Activated CD8-positive, alpha-beta memory T cell treated with anti-CD3 and anti-CD28 coated beads for 1 hour (primary cell): ENCODE measurements at places on chromosomes 2 and 18.

GRCh38 chr18:13199169-13199568 is 19.4 kb upstream of the LDLRAD4 start:
- no peak for DNase-seq

- no peak for DNase-seq
These were observed 268.6 kb downstream of the FIGN start for GRCh38 chr2:163467251-163467630.

GRCh38 chr2:168587307-168587706 is 131.2 kb downstream of the CERS6 start:
- no peak for DNase-seq

GRCh38 chr2:239246723-239247122 is 154.1 kb downstream of the HDAC4 start:
- DNase-seq: no peak

DNA sequence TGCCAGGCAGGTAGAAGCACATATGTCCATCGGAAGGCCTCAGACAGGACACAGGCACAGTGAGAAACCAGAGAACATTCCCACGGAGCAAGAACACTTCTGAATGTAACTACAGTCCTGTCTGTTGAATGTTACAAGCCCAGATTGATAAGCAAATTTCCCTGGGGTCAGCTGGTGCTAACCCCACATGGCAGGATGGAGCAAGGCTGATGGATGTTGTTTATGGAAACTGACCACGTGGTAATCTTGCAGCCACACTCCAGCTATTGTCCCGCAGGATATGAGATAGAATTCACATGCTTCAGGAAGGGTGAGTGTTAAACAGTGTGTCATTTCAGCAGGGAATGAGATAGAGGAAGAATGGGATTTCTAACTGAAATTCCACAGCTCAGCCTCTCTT is 138.8 kb upstream of the COPS8 start:
- DNase-seq: no peak

GRCh38 chr2:137705296-137705695 is 259.0 kb upstream of the HNMT start:
- no peak for DNase-seq

DNA sequence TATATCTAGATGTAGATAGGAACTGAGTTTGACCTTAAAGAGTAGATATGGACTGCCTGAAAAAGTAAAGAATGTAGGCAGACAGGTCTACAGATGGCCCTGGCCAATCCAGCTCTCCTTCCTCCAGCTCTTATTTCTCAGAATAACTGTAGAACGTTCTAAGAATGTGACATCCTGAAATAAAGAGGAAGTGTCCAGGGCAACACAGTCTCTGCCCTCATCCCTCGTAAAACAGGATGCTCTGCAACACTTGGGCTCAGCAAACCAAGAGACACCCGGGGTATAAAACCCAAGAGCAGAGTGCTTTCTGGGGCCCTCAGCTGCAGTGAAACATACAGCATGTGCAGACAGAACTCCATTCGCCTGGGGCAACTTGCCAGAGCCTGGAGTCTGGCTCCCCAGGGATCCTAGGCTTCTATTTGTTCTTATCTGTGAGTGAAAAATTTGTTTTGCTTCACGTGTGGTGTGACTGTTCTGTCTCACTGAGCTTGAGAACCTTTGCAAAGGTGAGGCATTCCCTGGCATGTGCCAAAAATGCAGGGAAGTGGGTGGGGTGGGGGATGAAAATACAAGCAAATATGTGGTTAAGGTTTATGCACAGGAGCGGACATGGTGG is 401.0 kb downstream of the SETBP1 start:
- DNase-seq: no peak

GRCh38 chr18:12852566-12853315 is 31.3 kb downstream of the PTPN2 start:
- no peak for DNase-seq

- DNase-seq: no peak
These were observed 35.4 kb downstream of the MRPL35 start for GRCh38 chr2:86234563-86235131.

- DNase-seq: no peak
These were observed 199.3 kb upstream of the CCDC68 start for GRCh38 chr18:55158570-55158969.

- DNase-seq: no peak
These were observed 184.6 kb upstream of the HDAC4 start for GRCh38 chr2:239585422-239585821.

- no peak for DNase-seq
These were observed 12.4 kb downstream of the NABP1 start for GRCh38 chr2:191690327-191690726.

GRCh38 chr2:7825591-7826312 is 856.1 kb upstream of the ID2 start:
- DNase-seq: no peak

GRCh38 chr2:96542357-96542977 is 5.9 kb downstream of the ARID5A start:
- DNase-seq: no peak

GRCh38 chr2:217440000-217440399 is 562.8 kb downstream of the TNS1 start:
- no peak for DNase-seq

GRCh38 chr2:145644820-145645302 is 1124.9 kb upstream of the ZEB2 start:
- DNase-seq: no peak

GRCh38 chr18:75111760-75112159 is 97.2 kb downstream of the PTGR3 start:
- no peak for DNase-seq

DNA sequence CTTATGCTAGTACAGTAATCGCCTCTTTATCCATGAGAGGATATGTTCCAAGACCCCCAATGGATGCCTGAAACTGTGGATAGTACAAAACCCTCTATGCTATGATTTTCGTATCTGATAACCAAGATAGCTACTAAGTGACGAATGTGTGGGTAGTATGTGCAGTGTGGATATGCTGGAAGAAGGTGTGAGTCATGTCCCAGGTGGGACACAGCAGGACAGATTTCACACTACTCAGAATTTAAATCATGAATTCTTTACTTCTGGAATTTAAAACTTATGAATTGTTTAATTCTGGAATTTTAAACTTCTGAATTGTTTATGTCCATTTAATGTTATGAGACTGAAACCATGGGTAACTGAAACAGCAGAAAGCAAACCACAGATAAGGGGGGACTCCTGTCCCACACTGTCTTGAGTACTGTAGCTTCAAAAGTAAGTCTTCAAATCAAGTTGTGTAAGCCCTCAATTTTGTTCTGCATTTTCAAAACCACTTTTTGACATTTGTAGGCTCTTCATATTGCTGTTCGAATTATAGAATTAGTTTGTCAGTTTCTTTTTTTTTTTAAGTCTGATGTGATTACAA is 116.0 kb downstream of the LTBP1 start:
- no peak for DNase-seq

DNA sequence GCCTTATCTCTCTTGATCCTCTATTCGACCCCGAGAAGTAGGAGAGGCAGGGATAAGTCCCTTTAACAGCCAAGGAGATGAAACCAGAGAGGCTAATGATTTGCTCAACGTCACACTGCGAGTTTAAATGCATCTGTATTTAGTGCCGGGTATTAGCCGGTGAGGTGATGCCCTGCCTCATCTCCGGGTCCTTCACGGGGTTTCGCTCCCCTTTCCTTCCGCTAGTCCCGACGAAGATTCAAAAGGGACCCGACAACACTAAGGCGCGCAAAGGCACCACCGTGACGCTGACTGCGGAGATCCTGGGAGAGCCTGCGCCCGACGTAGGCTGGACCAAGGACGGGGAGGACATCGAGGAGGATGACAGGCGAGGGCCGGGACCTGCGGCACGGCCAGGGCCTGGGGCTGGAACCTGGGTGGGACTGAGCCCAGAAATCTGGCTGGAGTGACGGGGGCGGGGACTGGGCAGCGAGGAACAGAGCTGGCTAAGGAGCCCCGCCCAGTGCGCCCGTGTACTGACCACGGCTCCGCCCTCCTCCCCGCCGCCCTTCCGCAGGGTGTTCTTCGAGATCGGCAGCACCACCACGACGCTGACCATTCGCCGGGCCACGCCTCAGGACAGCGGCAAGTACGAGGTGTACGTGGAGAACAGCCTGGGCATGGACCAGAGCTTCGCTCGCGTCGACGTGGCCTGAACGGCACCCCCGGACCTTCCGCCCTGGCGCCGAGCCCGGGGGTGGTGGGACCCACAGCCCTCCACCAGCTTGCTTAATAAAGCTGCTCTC is 1.0 kb upstream of the GMPPA start:
- no peak for DNase-seq

DNA sequence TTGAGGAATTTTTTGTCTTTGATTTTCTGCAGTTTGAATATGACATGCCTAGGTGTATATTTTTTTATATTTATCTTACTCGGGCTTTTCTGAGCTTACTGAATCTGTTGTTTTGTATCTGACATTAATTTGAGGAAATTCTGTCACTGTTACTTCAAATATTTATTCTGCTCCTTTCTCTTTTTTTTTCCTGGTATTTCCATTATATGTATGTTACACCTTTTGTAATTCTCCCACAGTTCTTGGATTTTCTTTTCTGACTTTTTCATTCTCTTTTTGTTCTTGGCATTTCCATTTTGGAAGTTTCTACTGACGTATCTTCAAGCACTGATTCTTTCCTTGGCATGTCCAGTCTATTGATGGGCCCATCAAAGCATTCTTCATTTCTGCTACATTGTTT is 24.1 kb upstream of the SKA1 start:
- no peak for DNase-seq

GRCh38 chr2:66679442-66679841 is 244.5 kb downstream of the MEIS1 start:
- no peak for DNase-seq

- no peak for DNase-seq
These were observed 80.5 kb upstream of the CAVIN2 start for GRCh38 chr2:191927319-191927867.

DNA sequence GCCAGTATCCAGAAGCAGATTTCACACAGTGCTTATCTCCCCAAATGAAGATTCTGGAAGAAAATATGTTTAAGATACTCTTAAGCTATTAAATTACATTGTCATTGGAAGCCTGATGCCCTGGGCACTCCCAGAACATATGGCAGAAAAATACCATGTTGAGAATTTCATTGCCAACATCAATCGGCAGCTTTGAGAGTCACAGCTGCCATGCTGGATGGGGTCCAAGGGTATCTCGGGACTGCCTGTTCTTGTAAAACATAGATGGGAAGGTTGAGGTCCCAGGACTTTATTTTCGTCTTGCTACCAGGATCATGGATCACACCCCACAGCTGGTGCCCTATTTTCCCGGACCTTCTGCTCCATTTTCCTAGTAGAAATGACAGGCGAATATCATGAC is 632.5 kb downstream of the SUCLG1 start:
- no peak for DNase-seq

- no peak for DNase-seq
These were observed 168.1 kb downstream of the SETBP1 start for GRCh38 chr18:44848644-44849335.

DNA sequence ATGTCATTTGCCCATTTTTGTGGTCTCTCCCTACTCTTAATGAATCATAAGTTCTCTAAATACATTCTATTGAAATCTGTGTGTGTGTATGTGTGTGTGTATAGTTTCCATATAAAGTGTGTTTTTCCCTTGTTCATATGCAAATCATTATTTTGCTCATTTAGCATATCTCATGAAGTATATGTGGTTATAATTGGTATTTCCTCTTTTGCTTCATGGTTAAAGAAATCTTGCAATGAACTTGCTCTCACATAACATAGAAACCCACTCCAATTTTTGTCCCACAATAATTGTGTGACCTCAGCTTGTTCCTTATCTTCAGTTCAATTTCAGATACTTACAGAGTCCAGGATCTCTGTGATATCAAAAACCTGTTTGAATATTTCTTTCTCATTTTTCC is 1.2 kb downstream of the CPO start:
- DNase-seq: no peak

GRCh38 chr2:94993176-94994062 is 32.1 kb upstream of the MAL start:
- no peak for DNase-seq

DNA sequence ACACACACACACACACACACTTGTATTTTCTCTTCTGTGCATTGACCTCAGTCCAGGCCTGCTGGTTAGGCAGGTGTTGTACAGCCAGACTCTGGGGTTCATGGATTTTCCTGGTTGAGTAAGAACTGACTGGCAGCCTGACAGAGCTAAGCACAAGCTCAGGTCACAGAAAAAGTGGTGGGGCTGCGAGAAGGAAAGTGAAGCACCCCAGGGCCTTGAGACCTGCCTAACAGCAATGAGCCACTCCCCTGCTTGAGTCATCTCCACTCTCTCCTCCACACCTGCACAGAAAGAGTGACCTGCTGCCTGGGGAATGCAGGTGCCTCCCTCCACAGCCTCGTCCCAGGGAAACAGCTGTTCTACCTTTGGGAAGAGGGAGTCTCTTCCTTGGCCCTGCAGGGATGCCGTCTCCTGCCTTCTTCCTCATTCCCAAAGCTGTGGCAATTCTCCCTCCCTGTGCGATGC is 91.4 kb upstream of the LGALSL start:
- no peak for DNase-seq

GRCh38 chr2:201273330-201273983 is 13.1 kb downstream of the CASP8 start:
- no peak for DNase-seq

DNA sequence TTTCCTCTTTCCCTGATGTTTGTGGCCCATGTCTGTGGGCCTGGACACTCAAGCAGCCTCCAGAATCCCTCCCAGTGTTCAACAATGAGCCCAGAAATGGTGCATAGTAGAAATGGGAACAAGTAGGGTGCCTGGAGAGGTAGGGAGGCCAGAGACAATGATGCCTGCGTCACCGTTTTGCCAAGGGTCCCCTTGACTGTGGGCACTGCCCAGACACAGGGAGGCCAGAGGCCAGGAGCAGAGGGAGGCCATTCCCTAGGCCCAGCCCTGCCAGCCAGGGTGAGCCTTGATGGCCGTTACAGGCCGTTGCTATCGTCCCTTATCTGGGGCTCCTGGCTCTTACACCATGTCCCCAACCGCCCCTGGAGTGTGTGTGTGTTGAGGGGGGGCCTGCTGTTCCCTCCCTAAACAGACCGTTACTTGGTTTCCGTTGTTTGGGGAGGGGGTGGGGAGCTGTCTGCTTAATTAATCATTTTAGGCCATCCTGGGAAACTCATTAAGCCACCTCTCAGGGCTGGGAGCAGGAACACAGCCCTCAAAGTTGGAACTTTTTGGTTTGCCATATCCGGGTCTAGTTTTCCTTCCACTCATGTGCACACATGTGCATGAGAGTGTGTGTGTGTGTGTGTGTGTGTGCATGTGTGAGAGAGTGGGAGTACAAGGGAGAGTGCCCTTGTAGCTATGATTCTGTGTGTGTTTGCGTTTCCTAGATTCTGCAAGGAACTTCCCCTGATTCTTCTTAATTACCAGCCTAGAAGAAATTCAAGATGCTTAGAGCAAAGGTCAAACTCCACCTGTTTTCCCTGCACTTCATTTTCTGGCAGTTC is 135.2 kb upstream of the HAAO start:
- no peak for DNase-seq
